Bronchial epithelial cell (primary cell): ENCODE measurements at places on chromosomes 2 and 18. TPM values are rescaled to one million over a fixed set of nuclear protein-coding genes. Genes with fewer than 3 reads are reported as not detected.

Gene LIMS1
- total RNA-seq = 42.1 and 62.1 TPM in 2 replicates

Gene TBR1
- under 0.01 TPM in 2 replicates for total RNA-seq

Gene C1D
- 16.8 and 20.0 TPM in 2 replicates for total RNA-seq

Gene ADD2
- total RNA-seq = not detected in 2 replicates

Gene LCT
- total RNA-seq = under 0.01 TPM in 1 of 2 replicates, not detected in the other

Gene CABYR
- total RNA-seq = 0.79 and 0.90 TPM in 2 replicates

Gene DNER
- total RNA-seq = 0.51 and 1.8 TPM in 2 replicates

Gene RIT2
- total RNA-seq = not detected in 2 replicates

Gene MRPS5
- 59.5 and 59.8 TPM in 2 replicates for total RNA-seq

Gene COLEC12
- total RNA-seq = under 0.01 and 0.53 TPM in 2 replicates

Gene DTNB
- 8.4 and 11.6 TPM in 2 replicates for total RNA-seq

Gene SLC4A3
- total RNA-seq = 1.6 and 3.6 TPM in 2 replicates

Gene COPS9
- total RNA-seq = 35.0 and 79.2 TPM in 2 replicates

Gene CCDC141
- total RNA-seq = not detected in 2 replicates

Gene STARD7
- 73.2 and 93.7 TPM in 2 replicates for total RNA-seq

Gene TEKT4
- total RNA-seq = not detected in 2 replicates

Gene KCNE4
- under 0.01 and 0.26 TPM in 2 replicates for total RNA-seq

Gene NPPC
- total RNA-seq = not detected in 2 replicates

Gene HOXD9
- total RNA-seq = not detected in 2 replicates

Gene SP100
- 16.4 and 26.6 TPM in 2 replicates for total RNA-seq
